ENCODE measurements at places on chromosomes 1 and 21.

DNA sequence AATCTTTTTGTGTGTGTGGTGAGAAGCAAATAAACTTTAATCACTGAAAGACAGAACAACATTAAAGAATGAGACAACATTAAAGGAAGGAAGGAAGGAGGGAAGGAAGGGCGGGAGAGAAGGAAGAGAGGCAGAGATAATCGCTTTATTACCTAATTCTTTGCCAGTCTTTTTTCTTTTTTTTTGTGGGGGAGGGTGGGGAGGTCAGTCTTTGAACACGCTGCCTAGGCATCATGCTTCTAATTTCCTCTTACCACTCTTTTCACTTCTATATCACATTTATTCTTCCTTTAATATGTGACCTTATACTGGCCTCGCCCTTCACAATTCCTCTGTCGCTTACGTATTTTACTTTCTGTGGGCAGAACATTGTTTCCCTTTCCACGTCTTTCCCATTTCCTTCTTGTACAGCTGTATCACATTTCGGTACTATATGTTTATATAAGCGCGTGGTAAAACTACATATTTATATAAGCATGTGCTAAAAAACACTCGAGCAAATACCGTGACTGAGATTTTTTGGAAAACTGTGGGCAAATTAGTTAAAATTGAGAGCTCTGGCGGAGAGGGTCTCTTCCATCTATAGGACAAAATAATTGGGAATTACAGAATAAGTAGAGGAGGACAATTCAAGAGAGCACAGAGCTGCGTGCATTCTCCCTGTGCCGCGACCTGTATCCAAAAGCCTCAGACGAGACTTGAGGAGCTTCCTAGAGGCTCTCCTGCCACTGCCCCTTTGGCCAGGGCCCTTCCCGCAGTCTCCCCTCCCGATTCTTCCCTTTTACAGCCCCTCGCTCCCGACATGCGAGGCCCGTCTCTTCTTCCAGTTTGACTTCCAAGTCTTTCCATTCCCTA, 823 bp upstream of the PRKAA2 start:
- peak; percentile 85 for DNase-seq

DNA sequence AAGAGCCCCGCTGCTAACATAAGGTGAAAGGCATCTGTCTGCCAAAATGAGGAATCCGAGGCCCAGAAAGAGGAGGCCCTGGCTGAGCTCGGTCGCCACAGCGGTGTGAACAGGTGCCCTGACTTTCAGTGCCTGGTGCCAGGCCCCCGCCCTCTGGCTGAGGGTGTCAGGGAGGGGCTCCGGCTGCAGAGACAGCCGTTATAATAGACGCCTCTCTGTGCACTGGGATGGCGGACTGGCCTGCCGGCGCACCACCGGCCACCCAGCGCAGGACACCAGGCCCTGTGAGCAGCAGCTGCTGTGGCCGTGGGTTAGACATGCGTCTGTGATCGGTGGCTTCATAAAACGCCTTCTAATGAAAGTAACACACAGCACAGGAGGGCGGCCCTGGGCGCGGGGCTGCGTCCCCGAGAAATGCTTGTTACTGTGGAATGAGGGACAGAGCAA, 51.4 kb upstream of the ACTRT2 start:
- DNase-seq: no peak

DNA sequence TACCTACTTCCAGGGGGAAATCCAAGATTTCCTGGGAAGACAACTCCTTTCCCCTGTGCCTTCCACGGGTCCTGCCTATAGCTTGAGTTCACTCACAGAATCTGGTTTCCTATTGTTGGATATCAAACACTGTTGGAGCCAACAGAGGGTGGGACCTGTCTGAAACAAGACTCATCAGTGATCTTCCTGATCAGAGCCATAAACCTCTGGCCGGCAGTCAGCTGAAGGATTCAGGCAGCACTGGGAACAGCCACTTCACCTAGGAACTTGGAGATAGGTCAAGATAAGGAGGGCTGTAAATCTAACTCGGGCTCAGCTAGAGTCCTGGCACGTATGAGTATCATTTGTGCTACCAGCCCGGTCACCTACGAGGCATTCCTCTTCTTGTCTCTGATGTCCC, 23.3 kb downstream of the SH3BP5L start:
- DNase-seq: no peak

DNA sequence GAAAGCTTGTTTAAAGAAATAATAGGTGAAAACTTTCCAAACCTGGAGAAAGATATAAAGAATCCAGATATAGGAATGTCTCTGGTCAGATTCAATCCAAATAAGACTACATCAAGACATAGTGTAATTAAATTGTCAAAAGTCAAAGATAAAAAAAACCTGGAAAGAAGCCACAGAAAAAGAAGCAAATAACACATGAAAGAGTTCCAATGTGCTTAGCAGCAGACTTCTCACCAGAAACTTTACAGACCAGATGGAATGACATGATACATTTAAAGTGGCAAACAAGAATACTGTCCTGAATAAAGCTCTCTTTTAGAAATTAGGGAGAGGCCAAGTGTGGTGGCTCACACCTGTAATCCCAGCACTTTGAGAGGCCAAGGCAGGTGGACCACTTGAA, 1039.9 kb downstream of the KCNT2 start:
- DNase-seq: peak; percentile 30

Data from fibroblast of lung (primary cell).